ENCODE measurements at places on chromosomes 5 and 9.

GRCh38 chr9:96448546-96449170 is 1.3 kb upstream of the HABP4 start:
- no peak for DNase-seq

- DNase-seq: no peak
Measured at GRCh38 chr5:151924564-151925301, at the start of gene GLRA1. Gene GLRA1, minus strand, starts transcription at chr5:151924851. Its CDS starts 302 bp downstream, at chr5:151924549.

DNA sequence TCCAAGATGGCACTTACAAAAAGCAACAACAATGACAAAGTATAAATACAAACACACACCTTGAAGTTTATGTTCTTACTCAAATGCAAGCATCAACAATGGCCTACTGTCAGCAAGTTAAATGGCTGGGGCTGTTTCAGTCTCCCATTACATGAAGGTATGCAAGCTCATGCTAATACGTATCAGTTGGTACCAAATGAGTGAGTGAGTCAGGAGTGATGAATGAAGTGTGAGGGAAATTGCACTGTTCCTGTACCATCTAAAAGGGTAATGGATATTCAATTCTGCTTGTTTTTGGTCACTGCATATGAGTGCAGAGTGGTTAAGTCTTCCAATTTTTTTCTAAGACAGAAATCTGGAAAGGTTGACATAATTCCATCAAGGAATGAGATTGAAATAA is 964.9 kb downstream of the MAT2B start:
- DNase-seq: no peak

- DNase-seq: peak; percentile 95
Measured at GRCh38 chr5:27241564-27242257, 203.3 kb upstream of the CDH9 start.

- no peak for DNase-seq
Measured at GRCh38 chr5:116372931-116373597, 201.6 kb downstream of the SEMA6A start.

GRCh38 chr5:763998-764781 is 20.3 kb downstream of the ZDHHC11B start:
- DNase-seq: no peak

DNA sequence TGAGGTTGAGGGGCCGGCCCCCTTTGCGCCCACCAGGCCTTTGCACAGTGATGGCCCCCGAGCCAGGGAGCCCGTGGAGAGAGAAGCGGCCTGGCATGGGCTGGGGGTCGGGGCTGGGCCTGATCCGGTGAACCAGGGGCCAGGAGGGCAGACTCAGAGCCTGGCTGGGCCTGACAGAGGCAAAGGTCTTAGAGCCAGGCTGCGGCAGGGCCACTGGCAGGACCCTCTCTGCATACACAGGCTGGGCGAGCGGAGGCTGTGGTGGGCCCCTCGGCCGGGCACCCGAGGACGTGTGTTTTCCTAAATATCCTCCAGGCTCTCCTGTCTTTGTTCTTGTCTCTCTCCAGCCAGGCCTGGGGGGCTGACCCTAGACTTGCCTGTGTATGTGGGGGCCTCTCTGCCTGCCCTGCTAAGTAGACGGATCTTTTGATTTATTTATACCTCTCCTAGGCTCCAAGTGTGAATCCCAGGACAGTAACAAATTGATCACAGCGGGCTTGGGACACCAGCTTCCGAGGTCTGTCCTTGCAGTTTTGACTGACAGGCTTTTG is 933 bp downstream of the NEK6 start:
- DNase-seq: no peak

DNA sequence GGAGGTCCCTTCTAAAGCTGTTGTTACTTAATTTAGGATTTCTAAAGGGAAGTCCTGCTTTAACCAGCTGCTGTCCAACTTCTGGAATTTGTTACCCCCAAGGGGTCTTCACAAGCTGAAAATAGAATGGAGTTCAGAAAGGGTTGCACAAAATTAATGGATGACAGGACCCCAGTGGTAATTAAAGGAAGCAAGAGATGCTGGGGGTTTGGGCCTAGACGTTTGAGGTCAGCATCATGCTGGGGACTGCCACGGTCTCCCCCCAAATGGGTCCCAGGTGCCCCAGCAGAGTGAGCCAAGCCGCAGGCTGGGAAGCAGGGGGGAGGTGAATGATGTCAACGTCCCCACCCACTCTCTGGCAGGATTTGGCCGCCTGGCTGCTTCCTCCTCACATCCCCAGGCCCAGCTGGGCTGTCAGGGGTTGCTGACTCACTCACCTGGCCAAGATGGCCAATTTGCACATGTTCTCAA is 97.5 kb upstream of the ARAP3 start:
- no peak for DNase-seq

DNA sequence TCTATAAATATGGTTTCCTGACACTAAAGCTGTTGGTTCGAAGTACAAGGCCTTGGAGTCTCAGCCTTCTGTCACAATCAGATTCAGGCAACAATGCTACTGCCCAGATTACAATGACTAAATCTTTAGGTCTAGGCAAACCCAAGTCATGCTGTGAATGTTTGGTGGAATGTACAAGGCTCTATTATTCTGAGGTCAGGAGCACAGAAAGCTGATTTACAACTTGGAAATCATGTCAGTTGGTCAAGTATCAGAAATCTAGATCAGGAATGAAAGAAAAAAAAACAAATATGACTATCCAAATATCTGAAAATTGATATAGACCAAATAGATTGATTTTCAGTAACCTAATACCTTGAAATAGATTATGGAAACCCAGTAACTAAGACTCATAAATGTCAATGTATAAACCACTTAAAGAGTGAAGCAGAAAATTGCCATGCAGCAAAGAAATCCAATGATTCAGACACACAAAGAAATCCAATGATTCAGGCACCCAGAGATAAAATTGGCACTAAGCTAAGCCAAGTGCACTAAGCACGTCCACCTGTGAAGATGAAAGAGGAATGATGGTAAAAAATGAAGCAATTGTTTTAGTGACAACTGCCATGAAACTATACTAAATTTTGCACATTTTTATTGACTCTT is 588.0 kb upstream of the TUSC1 start:
- no peak for DNase-seq

- DNase-seq: no peak
Measured at GRCh38 chr9:37061768-37062167, 27.7 kb upstream of the PAX5 start.

- DNase-seq: peak; percentile 42
Measured at GRCh38 chr5:170638454-170639220, 134.8 kb downstream of the KCNIP1 start.

- DNase-seq: no peak
Measured at GRCh38 chr5:59049095-59049494, 466.2 kb downstream of the RAB3C start.

GRCh38 chr5:123787635-123788034 is 275.7 kb downstream of the CSNK1G3 start:
- no peak for DNase-seq

DNA sequence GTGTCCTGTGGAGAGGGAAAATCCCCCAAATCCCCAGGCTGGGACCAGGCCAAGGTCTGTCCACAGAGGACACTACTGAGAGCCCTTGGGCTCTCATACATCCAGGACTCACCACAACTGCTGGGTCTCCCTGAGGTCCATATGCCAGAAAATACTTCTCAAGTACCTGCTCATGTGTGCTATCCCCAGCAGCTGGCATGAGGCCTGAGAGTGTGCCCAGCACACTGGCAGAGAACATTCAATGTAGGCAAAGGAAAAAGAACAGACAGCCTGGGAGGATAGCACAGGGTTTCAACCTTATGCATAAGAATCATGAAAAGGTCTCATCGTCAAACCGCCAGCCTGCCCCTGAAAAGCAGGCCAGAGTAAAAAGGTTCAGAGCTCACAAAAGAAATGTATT is 154.1 kb upstream of the TAS2R1 start:
- no peak for DNase-seq

DNA sequence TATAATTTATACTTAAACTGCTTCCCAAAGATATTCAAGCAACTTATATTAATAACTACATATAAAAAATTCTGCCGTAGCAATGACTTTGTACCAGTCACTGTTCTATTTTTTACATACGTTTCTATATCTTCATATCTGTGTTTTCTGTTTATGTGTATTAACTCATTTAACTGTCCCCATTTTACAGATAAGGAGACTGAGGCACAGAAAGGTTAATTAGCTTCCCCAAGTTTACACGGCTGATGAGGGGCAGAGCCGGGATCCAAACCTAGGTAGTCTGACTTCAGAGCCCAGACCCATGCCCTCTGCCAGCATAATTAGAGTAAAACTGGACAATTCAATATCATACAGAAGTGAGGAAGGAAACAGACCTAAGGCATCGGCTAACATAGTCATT is 259.7 kb upstream of the TUT7 start:
- no peak for DNase-seq

GRCh38 chr9:88777498-88778312 is 213.6 kb upstream of the S1PR3 start:
- DNase-seq: no peak

GRCh38 chr5:72110394-72111013 is 3.2 kb downstream of the MAP1B start:
- no peak for DNase-seq

GRCh38 chr5:15020736-15021135 is 149.2 kb upstream of the ANKH start:
- no peak for DNase-seq

DNA sequence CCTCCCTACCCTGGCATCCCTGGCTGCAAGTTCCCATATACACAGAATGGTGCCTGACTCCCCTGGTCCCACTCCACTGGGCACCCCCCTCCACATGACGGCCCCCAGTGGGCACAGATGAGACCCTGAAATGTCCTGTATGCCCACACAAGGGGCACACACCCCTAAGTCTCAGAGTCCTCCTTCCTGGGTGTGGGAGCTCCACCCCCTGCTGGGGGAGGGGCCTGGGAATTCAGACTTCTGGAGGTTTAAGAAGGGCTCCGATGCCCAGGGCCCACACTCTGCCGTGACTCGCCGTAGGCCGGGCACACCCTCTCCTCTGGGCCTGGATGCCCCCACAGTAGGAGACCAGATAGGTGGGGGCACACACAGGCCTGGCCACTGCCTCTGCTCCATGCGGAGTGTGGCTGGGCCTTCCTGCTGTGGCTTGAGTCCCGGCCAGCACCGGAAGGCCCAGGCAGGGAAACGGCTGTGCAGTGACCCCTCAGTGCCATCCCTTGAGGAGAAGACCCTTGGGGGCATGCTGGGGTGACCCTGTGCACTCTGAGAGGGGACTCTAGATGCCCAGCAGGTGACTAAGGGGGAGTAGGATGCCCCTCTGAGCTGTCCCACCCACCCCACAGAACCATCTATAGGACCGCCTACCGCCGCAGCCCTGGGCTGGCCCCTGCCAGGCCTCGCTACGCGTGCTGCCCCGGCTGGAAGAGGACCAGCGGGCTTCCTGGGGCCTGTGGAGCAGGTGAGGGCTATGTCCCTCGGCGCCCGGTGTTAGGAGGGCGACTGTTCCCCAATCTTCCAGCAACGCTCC is 6.5 kb downstream of the EGFL7 start:
- no peak for DNase-seq

DNA sequence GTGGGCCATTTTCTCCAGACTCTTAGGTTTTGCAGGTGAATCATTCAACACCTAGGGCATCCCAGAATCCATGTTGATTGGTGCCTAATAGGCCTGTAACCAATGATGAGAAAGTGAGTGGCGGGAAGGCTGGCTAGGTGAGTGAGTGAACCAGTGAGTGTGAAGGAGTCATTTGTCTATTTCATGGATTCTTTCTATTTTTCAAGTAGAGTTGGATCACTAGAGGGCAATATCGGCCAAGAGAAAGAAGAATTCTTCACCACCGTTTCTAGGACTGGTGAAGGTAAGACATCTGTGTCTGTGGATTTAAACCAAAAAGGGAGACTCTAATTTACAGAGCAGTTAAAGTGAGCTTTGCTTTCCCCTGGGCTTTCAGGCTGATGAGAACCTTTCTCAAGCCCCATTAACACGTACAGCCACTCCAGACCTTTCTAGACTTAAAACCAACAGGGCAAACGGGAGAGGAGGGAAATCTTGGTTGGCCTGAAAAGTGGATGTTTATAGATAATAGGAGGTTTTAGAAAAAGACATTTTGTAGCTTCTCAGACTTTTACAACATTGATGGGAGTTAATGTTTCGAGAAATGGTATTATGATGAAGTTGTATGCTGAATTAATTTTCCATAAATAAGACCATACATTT is 114.3 kb upstream of the IL12B start:
- DNase-seq: peak; percentile 62

GRCh38 chr5:146447734-146448380 is 724 bp downstream of the TCERG1 start:
- DNase-seq: peak; percentile 23

GRCh38 chr9:111663301-111663823 is 2.0 kb downstream of the GNG10 start:
- DNase-seq: no peak

DNA sequence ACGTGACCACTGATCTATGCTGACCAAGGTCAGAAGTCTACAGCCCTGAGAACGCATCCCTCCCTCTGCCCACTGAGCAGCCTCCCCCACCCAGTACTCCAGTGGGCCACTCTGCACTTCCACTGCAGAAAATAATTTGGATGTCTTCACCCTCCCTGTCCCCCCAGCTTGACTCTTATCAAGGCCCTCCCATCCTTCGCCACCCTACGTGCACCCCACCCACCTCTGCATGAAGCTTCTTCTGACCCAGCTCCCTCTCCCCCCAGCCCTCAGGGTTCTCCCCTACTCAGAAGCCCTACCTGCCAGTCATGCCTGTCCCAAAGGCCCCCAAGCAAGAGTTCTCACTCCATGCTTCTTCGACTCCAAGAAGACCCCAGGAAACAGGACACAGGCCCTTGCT is 138.5 kb upstream of the FSTL4 start:
- no peak for DNase-seq

GRCh38 chr5:149938279-149938678 is 6.3 kb downstream of the PDE6A start:
- DNase-seq: peak; percentile 62

- no peak for DNase-seq
Measured at GRCh38 chr5:39671561-39671961, 246.8 kb upstream of the DAB2 start.

- no peak for DNase-seq
Measured at GRCh38 chr9:129839324-129840023, 4.2 kb downstream of the USP20 start.

DNA sequence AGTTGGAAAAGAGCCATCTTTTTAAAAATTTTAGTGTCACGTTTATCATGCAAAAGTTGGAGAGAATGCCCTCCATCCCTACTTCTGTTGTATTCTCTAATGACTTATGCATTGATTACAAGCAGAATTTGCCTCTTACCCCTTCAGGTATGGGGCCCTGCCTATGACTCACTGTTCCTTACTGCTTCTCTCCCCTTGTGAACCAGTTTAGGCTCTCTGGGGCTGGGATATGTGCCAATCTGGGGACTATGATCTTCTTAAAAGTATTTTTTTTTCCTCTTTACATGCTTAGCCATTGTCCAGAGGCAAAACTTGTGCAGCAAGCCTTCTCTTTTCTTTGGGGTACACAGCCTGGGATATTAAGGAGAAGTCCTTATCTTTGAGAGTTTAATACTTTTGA is 37.4 kb downstream of the CAMK4 start:
- no peak for DNase-seq

Measured in HFFc6 (cell line).